ENCODE measurements at places on chromosomes 7 and 10. TPM values are rescaled to one million over a fixed set of nuclear protein-coding genes. Genes with fewer than 3 reads are reported as not detected.

The EPHA1 gene
- 10.0 TPM for total RNA-seq

The CPA2 gene
- not detected for total RNA-seq

The SPRN gene
- not detected for total RNA-seq

The PNLIP gene
- not detected for total RNA-seq

The ZNRF2 gene
- total RNA-seq, result 16.8 TPM

The VSTM2A gene
- total RNA-seq, result not detected

DNA sequence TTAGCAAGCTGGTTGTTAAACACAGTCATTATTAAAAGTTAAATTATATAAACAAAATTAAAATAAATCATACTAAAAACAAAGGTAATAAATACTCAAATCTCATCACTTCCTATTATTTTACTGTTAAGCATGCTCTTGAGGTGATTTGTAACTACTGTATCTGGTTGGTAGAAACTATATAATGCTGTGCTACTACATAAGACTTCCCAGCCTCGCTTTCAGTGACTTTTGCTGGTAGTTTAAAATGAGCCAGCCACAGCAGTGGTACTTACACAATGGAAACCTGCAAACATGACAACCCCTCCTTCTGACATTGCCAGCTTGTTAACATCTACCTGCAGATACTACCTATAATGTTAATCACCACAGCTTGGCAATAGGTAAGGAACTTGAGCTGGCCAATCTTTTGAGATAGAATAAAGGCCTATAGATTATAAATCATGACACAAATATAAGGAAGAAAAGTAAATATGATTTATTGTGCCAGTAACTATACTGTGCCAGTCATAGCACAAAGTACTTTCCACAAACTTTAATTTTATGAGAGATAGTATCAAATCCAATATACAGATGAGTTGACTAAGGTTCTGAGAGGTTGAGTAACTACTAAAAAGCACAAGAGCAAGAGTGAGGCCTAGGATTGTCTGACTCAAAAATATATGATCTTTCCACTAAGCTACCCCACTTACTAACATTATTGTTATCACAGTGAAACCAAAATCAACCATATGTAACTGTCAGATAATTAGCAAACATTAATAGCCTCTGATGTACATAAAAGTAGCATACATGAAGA is 181.1 kb upstream of the ASAH2 start:
- DNase-seq, result no peak

DNA sequence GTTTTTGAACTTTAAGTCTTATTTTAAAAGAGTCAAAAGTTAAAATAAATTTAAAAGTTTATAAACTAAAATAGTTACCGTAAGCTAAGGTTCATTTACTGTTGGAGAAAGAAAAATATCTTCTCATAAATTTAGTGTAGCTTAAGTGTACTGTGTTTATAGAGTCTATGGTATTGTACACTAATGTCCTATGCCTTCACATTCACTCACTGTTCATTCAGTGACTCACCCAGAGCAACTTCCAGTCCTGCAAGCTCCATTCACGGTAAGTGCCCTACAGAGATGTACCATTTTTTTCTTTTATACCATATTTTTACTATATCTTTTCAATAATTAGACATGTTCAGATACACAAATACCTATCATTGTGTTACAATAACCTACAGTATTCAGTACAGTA is 97.6 kb downstream of the PTN start:
- no peak for DNase-seq

DNA sequence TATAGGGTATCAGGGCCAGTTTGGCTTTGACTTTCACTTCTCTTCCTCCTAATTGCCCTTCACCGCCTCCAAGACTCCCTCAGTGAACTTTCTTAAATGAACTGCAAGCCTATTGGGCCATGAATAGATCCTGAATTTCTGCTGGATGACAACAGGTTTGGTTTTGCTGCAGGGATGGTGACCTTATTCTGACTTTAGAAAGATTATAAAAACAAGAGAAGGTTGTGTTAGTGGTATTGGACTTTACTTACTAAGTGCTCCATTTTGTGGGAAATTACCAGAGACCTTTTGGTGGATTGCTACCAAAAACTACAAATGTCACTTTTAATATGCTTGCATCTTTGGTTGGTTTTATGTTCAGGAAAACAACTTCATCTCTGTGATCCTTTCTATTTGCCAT is 11.5 kb upstream of the LIPA start:
- no peak for DNase-seq

GRCh38 chr7:142770661-142771352 is at the start of gene PRSS2:
PRSS2 (plus strand) TSS chr7:142770970; CDS start chr7:142770983, 13 bp downstream.
- DNase-seq, result no peak

DNA sequence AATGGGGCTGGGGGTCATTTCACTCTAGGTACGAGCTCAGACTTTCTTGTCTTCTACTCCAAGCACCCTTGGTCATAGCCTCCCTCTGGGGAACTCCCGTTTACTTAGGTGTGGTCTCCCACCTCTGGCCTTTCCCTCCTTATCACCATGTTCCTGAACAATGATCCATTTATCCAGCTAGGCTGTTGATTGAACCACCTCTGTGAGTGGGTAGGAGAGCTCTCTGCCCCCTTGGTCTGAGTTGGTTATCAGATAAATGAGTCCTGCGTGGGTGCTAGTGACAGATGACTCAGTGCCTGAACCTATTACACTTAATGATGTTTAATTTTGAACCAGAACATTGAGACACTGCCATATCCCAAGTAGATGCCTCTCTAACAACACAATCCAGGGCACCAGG is 9.4 kb downstream of the BLNK start:
- no peak for DNase-seq

DNA sequence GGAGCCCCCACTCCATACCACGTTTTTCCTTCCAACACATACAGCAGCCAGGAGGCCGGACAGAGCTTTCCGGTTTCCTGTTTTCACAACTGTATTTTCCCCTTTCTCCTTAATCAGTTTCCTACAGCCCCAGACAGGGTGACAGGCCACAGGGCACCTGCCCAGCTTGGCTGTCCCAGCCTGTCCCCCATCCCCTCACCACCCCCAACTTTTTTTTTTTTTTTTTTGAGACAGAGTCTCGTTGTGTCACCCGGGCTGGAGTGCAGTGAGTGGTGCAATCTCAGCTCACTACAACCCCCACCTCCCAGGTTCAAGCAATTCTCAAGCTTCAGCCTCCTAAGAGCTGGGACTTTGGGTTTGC is 10.3 kb upstream of the HSPB1 start:
- DNase-seq, result no peak

GRCh38 chr10:132306343-132306685 is 1.4 kb downstream of the STK32C start:
- DNase-seq, result no peak

- DNase-seq, result no peak
Observed at GRCh38 chr10:71393841-71394475, 2.8 kb upstream of the CDH23 start.

DNA sequence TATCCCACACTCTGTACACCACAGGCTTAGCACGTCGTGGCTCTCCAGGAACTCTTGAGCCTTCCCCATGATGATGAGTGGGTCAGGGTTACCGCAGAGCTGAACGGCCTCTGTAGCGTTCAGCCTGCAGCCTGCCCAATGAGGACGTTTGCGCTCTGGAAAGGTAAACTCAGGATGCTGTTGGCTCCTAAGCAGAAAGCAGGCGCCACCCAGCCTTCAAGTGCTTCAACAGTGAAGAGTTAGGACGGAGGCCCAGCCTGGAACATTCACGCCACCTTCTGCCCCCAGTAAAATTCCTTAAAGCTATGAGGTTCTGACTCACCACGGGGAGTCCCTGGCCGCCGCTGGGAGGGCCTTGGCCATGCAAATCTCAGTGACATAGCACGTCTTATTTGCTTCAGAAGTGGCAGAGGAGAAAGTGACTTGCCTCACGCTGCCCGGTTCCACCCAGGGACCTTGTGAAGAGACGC is 161.5 kb upstream of the SH2B2 start:
- DNase-seq, result no peak

- no peak for DNase-seq
Observed at GRCh38 chr10:18140957-18141845, 977 bp downstream of the CACNB2 start.

GRCh38 chr10:107618504-107618994 is 454.0 kb upstream of the SORCS1 start:
- DNase-seq, result no peak

- no peak for DNase-seq
Observed at GRCh38 chr10:20641605-20642004, 255.5 kb downstream of the NEBL start.

All from activated CD4-positive, alpha-beta T cell treated with anti-CD3 and anti-CD28 coated beads, Interleukin-2, amount 10 ng/mL, durations not matched to agents 7 days and 5 days (primary cell).